BJ (cell line): ENCODE measurements at places on chromosomes 16 and 17. TPM values are rescaled to one million over a fixed set of nuclear protein-coding genes. Genes with fewer than 3 reads are reported as not detected.

DNA sequence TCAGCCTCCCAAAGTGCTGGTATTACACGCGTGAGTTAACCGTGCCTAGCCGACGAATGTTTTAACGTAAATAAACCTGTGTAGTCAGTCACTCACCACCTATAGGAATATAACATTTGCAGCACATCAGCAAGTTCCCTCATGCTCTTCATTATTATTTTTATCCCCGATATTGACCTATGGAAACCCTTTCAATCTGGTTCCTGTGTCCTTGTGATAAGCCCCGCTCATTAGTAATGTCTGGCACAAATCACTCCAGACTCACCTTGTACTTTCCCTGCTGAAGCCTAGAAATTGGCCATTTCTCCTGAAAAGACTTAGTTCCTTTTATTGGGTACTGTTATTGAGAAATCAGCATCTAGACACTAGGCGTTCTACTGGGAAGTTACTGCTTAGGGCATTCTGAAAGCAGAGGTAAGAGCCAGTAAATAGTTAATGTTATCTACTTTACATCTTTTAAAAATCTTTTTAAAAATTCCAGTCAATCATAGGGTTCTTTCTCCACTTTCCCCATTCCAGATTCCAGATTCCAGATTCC lies 1.5 kb upstream of the PHKG2 start:
- no peak for DNase-seq

- no peak for DNase-seq
Measured at GRCh38 chr16:674968-675883, at the start of gene RHBDL1. RHBDL1 (plus strand) TSS chr16:675671; CDS start chr16:675791, 120 bp downstream.

The MAF gene
- polyA plus RNA-seq: 1.5 and 1.7 TPM in 2 replicates

DNA sequence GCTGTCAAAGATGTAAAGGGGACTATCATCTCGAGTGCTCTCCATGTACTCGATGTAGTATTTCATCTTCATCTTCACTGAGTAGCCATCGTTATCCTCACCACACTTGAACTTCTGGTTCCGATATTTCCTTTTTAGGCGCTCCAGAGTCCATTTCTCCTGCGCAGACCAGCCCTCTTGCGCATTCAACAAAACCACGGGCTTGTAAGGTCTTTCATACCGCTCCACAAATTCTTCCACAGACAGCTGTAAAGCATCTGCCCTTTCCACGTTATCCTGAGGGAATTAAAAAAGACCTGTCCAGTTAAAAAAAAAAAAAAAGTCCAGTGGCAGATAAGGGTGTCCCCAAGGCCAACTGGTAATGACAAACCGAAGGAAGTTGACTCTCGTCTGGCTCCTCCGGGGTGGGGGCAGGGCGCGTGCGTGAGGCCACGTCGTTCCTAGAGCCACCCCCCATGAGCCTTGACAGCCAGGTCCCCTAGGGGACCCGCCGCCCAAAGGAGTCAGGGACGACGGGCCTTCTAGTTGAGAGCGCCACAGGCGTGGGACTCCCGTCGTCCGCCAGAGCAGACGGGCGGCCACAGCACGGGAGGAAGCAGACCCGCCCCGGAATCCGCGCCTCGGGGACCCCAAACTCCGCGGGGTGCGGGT lies 701 bp downstream of the JMJD6 start:
- DNase-seq: no peak

The SPNS2 gene
- polyA plus RNA-seq: not detected in 2 replicates

DNA sequence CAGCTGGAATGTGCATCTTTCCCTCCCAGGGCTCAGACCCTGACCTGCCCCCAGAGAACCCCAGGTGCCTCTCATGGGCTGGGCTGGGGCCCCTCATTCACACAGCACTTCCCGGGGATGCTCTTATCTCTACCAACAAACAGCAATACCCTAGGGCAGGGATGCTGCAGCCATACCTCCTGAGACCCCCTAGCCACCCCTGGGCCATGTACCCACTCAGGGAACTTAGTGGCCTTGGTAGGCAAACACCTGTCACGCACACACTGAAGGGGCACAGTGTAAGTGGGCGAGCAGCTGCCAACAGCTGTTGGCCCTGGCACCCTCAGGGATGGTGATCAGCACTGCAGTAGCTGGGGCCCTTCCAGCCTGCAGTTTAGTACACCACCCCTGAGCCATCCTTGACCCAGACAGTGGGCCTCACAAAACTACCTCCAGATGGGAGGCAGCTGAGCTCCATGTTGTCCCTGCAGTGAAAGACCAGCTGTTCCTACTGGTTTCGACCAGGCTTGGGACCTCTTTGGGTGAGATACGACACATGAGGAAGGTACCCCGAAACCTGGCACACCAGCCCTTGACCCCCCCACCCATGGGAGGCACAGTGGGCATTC lies 1723.6 kb downstream of the TP53TG3F start:
- no peak for DNase-seq

The GP2 gene
- polyA plus RNA-seq: not detected in 2 replicates

The PLD6 gene
- polyA plus RNA-seq: 1.5 TPM in 2 replicates

The GJC1 gene
- 26.5 and 32.2 TPM in 2 replicates for polyA plus RNA-seq

DNA sequence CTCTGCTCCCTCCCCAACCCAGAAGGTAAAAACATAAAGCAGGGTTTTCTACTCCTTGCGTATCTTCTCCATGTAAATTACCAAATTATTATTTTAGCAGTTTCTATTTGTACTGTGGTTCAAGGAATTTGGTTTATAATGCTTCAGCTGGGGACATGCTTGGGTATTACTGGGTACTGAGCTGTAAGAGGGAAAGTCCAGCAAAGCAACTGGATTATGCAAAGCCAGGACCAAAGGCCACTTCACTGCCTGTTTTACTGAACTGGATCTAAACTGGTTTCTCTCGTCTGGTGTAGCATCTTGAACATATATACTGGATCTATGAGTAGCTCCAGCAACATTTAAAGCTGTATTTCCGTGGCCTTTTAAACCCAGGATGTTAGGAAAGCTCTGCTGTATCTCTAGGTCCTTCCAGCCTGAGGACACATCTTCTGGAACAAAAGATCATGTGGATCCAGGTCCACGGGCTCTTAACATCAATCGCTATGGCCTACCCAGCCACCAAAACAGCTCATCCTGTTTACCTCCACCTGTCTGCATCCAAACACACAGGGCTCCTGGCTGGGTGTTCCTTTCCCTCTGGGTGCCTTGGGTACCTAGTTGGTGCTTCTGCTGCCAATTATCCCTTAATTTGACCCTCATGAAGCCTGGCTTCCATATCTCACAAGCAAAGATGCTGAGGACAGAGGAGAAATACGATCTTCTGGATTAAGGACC lies 7.2 kb downstream of the PMP22 start:
- no peak for DNase-seq

- no peak for DNase-seq
Measured at GRCh38 chr16:30399435-30400186, 4.4 kb downstream of the ZNF48 start.

DNA sequence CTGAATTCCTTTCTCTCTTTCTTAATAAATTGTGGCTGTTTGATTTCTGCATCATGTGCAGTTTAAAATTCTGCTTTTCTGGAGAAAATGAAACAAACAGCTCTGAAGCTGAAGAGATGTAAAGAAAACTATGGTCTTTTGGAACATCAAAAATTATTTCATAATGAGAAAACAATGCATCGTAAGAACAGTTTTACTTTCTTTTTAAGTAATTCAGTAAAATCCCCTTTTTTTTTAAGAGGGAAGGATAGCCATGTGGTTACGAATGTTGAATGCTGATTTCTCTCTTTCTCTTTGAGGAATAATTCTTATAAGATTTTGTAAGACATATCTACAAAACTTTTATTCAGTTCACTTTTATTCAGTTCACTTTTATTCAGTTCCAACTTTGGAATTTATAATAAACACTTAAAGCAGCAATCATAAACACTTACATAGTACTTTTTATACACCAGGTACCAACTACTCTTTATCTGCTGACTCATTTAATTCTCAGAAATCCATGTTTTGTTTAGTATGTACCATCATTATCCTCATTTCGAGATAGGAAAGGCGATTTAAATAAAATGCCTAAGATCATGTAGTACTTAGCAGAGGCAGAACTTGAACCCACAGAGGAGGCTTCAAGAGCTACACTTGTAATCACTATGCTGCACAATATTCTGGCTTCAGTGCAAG lies 26.6 kb downstream of the CNTNAP4 start:
- DNase-seq: no peak

The KRT9 gene
- polyA plus RNA-seq: 0.04 TPM in 1 of 2 replicates, not detected in the other

DNA sequence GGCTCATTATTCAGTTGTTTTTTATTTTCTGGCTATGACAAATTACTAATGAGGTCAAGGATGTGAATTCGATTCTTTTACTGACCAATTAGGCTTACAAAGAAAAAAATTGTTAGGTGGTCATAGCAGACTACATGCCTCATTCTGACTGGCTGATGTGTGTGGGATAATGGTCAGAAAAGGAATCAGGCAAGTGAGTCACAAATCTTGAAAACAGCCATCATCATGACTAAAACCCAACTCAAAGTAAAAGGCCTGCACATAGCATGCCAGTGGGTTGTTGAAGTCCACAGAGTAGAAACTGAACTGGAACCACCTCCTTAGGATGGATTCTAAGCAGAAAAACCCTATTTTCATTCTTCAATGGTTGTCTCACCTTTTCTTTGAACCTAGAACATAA lies 8.6 kb downstream of the RPGRIP1L start:
- peak; percentile 63 for DNase-seq

- peak; percentile 75 for DNase-seq
Measured at GRCh38 chr17:19331134-19331533, 31.4 kb downstream of the B9D1 start.

DNA sequence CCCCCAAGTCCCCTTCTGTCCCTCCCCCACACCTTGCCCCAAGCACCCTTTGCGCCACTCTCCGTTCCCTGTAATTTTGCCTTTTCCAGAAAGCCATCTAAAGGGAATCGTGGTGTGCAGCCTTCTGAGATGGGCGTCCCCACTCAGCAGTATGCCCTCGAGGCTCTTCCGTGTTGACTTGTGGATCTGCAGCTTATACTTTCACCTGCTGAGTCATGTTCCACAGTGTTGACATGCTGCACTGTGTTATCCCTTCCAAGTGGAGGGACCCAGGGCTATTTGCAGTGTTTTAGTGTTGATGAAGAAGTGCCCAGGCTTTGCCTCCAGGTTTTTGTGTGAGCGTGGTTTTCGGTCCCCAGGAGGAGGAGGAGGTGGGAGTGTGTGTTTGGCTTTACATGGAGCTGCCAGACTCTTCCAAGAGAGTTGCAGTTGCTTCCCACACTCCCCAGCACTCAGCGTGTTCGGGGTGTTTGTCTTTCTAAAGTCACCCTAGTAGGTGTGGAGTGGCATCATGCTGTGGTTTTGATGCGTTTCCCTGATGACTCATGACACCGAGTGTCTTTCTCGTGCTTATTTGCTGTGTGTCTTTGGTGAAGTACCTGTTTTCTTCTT lies 32.1 kb upstream of the JPT2 start:
- peak; percentile 1 for DNase-seq

DNA sequence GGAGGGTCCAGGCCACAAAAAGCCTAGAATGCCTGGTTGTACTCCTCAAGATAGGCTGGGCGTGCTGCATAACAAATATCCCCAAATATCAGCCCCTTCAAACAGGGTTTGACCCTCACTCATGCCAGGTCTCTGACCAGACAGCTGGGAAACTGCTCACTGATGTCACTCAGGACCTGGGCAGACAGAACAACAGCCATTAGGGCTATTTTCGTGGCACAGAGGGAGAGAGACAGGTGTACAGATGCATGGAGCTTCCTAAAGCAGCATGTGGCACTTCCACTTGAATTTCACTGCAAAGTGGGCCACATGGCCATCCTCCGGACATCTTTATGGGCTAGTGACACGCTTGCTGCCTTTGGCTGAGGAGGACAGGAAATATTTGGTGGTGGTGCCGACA lies 73.1 kb downstream of the SREBF1 start:
- DNase-seq: no peak

- DNase-seq: no peak
Measured at GRCh38 chr16:20650400-20651166, 46.9 kb downstream of the ACSM1 start.

GRCh38 chr16:84380405-84380804 lies 12.1 kb downstream of the ATP2C2 start:
- no peak for DNase-seq

The WNT9B gene
- not detected in 2 replicates for polyA plus RNA-seq

The BICDL2 gene
- polyA plus RNA-seq: 0.04 and 0.09 TPM in 2 replicates

- DNase-seq: peak; percentile 64
Measured at GRCh38 chr17:2262135-2262587, 41.4 kb downstream of the SMG6 start.

GRCh38 chr16:72246423-72246822 lies 74.5 kb upstream of the PMFBP1 start:
- DNase-seq: no peak

DNA sequence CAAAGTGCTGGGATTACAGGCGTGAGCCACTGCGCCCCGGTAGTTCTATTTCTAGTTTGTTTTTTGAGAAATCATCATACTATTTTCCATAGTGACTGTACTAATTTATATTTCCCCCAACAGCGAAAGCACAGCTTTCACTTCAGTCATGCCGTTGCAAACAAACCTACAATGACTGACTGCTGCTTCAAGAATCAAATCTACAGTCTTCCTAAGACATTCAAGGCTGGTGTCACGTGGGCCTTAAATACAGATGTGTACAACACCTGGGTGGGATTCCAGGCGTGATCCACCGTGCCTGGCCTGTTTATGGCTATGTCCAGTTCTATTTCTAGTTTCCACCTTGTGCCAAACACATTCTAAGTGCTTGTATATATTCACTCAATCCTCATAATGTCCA lies 72.0 kb downstream of the ABCC6 start:
- no peak for DNase-seq

DNA sequence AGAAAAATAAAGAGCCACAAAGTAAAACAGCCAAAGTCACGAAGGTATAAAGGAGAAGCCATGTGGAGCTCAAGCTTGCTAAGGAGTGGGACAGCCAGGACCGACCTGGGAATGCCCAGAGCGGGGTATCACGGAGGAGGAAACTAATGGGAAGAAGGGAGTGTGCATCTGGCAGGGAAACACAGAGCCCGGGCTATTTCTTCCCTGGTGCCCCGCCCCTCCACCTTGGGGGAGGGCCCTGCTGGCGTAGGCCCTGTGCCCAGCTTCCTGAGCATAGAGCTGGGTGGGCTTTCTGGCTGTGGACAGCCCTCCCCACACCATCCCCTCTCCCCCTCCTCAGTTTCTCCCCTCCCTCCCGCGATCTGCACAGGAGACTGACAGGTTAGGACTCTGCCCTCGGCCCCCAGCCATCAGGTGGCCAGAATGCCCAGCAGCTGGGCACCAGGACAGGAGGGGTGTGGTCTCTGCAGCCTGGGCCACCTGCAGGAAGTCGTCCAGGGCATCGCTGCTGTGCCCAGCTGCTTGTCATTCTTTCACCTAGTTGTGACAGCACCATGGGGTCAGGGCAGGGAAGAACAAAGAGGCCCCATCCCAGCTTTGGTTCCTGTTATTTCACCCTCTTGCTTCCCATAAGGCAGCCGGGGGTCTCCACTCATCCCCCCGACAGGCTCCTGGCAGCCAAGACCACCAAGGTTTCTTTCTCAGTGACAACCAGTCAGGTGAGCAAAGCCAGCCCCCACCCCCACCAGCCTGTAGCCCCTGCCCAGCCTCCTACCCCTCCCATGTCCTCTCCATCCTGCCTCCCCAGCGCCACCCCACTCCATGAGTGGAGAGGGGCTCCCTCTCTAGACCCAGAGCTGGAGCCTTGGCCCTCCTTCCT lies 7.1 kb upstream of the DCAF7 start:
- DNase-seq: no peak

DNA sequence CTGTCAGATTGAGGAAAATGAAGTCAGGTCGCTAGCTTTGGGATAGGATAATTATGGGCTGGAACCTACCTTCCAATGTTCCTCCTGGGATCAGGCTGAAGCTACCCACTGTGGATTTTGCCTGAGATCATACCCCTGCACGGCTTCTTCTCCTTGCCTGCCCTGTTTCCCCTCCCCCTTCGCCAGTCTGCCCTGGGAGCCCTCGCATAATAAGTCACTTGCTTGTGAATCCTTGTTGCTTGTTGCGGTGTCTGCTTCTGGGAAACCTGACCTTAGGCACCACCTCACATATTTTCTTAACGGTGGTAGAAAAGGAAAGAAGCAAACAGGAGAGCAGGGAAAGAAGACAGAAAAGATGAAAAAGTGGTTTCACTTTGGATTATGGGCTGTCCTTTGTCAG lies 13.3 kb upstream of the PMP22 start:
- DNase-seq: no peak
